ENCODE measurements at places on chromosomes 7 and 10.

DNA sequence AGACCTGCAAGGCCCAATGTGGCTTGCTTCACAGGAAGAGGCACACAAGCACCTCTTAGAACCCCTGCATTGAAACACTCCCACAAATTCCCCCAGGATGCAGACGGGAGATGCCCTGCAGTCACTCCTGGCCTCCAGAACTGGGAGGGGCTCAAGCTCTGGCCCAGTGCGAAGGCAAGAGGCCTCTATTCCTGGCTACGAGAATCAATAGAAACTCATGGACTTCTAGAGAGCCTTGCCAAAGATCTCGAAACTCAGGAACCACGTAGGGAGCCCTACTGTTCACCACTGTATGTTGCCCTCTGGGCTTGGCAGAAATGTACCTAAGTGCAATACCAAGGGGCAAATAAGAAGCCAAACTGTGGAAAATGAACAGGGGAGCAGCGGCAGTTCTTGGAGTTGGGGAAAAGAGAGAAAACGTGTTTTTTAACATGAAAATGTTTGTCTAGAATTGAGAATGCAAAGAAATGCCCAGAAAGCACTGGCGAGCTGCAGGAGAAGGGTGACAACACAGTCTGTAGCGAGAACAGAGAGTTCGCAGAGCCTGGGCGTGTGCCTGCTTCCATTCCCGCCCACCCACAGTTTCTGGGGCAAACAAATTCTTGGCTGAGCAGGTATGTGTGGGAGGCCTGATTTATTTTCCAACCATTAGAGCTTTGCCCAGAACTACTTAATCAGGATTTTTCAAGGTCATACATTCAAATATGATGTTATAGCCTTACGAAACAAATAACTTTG is 260.5 kb upstream of the KLF14 start:
- no peak for DNase-seq

- no peak for DNase-seq
Observed at GRCh38 chr10:88064608-88065382, 201.4 kb downstream of the PTEN start.

GRCh38 chr10:74787457-74787856 is 38.9 kb upstream of the KAT6B start:
- no peak for DNase-seq

DNA sequence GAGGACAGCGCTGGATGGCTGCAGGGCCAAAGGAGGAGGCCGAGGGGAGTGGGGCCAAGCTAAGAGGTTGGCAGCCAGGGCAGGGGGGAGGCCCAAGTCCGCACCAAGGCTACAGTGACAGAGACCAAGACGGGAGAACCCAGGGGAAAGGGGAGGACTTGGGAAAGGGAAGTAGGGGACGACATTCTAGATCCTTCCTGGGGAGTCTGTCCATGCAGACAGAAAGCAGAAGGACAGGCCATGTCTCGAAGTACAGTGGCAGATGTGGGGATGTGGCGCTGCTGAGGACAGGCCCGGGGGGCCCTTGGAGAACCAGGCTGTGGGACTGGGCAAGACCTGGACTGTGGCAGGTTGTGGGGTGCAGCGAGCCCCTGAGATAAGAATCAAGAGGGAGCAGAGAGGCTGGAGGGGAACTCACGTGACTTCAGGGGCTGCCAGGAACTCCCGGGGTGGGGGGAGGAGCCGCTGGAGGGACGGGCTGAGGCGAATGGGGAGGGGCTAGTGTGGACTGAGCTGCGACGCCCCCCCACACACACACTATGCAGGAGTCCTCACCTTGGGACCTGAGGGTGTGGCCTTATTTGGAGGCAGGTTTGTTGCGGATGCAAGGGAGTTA is 68.5 kb upstream of the TNRC18 start:
- no peak for DNase-seq

- no peak for DNase-seq
Observed at GRCh38 chr7:274266-274665, 15.7 kb upstream of the FOXL3 start.

DNA sequence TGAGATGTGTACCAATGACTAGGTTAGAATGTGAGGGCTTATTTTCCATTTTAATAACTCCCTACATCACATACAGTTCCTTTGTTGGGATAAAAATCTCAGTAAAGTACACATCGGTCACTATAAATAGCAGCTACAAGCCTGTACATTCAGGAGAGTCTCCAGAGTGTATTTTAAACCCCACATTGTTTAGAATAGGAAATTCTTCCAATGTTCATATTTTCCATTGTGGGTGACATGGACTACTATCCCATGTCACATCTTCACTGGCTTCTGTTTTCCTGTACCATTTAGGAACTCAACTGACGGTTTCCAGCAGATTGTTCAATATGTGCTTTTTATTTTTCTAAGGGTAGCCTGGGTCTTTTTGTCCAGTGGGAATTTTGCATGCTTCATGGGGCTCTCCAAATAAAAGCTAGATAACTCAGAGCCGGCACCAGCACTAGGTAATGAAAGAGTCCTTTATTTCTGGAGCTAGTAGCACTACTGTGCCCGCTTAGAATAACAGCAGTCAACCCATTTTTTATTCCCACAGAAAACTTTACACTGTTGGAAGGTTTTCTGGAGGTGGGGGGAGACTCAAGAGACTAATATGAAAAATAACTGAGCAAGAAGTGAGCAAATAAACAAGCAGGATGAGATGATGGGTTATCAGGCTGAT is 100.5 kb downstream of the CALD1 start:
- DNase-seq = no peak

DNA sequence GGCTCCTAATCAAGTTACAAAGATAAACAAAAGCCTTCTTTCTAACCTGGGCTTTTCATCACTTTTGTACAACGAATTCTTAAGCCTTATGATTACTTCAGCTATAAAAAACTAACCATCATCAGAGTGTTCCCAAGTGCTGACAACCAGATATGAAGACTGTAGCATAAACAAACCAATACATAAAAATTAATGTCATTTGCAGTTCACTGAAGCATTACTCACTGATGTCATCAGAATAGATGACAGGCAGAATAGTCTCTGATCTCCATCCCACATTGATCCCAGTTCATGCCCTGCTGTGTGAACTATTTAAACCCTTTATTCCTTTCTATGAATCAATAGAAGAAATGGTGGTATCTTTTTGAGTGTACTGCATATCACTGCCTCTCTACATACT is 84.4 kb downstream of the DNAJC1 start:
- no peak for DNase-seq

DNA sequence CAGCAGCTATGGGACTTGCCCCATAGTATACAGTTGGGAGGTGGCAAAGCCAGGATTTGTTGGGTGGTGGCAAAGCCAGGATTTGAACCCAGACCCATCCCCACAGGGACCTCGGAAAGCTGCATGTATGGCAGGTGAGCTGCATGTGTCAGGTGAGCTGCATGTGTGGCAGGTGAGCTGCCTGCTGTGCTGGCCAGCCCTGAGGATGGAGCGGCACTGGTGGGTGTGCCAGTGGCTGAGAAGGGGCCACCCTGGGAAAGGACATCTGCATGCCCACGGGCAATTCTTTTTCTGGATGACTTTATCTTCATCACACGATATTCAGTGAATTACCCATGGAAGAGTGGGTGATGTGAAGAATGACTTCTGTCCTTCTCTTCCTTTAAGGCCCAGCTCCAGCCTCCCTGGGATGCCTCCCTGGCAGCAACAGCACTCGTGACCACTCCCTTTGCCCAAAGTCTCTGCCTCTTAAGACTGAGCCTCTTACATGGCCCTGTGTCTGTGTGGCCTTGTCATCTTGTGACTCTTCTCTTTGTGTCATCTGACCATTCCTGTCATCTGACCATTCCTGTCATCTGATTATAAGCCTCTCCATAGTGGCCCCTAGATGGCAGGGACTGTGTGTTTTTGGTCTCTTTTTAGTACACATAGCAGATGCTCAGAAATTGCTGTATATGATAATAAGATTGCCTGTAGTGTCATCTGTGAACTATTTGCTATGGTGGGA is 25.0 kb downstream of the CLEC2L start:
- DNase-seq = no peak

DNA sequence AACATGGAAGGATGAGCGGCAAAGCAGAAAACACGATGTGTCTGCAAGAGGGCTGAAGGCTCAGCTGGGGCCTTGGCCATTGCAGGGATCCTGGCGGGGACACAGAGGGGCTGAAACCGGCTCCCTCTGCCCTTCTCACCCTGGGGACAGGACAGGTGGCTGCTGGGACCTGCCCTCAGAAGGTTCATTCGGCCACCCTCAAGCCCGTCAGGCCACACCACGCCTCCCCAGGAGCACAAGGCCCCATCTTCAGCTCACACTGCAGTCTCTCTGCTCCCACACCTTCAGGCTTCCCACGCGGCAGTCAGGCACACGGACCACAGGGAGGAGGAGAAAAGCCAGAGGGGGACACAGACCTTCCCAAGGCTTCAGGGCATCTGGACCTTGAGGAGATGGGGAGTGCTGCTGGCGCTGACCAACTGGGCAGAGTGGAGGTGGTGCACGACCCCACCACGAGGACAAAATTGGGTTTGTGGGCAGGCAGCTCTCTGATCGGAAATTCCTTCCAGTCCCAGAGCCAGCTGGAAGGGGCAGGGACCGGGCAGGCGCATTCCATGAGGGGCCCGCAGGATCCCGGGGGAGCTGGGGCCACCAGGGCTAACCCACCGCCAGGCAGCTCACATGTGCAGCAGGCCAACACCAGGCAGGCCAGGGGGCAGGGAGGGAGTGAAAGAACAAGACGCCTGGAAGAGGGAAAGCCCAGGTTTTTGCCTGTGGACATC is 104.0 kb downstream of the MAD1L1 start:
- no peak for DNase-seq

DNA sequence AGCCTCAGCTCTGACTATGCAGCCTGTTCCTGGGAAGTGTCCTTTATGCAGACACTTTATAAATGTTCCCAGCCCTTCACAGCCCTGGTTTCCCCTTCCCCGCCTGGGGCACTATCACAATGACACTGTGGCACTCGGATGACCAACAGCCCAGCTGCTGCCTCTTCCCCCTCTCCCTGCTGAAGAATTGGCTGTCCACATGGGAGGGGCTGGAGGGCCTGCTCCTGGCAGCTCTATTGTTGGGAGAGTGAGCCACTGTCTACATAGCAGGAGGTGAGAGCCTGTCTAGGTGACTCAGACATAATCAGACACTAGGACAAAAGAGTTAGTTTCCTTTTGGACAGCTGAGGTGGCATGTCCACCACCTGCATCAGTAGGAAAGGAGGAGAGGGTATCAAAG is 437.5 kb downstream of the PLXNA4 start:
- no peak for DNase-seq

DNA sequence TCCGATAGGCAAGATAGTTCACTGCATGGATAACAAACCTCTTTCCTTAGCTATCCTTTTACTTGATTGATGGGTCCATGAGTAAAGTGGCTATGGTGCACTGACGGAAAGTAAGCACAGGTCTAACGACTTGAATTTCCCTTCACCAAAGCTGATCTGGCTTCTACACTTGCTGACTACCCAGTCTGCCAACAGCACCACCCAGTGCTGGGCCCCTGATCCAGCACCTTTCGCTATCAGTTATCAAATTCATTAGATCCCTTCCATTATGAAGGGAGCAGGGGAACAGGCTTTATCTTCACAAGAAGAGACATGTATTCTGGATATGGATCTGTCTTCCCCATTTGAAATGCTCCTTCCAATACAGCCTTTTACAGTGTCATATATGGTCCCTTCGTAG is 855.9 kb downstream of the GRID1 start:
- no peak for DNase-seq

- no peak for DNase-seq
Observed at GRCh38 chr7:51244885-51245284, 71.7 kb downstream of the COBL start.

DNA sequence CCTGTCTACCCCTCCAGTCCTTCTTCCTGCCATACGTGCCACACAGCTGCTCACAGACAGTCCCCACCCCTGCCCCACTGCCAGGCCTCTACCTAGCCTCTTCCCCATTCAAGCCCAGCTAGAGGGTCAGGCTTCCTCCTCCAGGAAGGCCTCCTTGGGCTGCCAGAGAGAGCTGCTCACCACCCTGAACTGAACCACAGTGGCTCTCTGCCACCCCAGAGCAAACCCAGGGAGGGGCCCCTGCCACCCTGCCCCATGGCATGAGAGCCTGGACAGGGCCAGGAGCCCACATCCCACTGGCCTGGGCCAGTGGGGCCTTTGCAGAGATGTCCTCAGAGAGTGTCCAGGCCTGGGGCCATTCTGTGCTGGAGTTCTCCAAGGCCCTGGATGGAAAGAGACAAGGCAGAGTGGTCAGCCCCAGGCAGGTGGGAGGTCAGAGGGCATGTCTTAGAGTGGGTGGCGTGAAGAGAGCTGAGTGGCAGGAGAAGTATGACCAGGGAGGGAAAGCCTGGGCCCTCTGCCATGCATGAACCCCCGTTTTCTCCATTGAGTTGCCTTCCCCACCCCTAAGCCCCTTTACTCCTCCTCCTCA is 40.4 kb downstream of the TMEM270 start:
- DNase-seq = no peak

DNA sequence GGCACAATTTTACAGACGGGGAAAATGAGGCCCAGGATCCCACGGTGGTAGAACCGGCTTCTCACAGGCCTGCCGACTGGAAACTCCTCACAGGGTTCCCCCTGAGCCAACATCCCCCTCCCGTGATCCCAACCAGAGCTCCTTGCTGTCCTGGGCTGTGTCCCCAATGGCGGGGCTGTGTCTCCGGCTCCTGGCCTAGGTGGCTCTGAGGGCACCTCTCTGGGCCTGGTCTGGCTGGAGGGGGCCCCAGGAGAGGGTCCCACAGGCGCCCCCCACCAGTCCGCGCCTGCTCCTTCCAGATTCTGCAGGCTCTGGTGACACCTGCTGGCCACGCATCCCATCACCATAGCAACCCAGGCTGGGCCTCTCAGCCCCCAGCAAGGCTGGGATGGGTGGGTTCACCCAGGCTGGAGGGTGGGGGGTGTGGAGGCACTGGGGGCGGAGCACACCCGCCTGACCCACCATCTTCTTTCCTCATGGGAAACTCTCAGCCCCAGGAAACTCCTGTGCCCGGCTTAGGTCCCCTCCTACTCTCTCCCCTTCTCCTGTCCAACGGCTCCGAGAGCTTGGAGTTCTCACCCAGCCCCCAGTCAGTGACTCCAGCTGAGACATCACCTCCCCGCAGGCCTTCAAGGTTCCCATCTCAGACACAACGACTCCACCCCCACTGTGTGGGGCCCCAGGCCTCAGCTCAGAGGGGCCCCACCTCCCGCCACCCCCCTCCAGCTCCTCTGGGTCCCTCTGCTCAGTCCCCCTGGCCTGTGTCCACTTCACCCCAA is 27.1 kb upstream of the TNRC18 start:
- no peak for DNase-seq

DNA sequence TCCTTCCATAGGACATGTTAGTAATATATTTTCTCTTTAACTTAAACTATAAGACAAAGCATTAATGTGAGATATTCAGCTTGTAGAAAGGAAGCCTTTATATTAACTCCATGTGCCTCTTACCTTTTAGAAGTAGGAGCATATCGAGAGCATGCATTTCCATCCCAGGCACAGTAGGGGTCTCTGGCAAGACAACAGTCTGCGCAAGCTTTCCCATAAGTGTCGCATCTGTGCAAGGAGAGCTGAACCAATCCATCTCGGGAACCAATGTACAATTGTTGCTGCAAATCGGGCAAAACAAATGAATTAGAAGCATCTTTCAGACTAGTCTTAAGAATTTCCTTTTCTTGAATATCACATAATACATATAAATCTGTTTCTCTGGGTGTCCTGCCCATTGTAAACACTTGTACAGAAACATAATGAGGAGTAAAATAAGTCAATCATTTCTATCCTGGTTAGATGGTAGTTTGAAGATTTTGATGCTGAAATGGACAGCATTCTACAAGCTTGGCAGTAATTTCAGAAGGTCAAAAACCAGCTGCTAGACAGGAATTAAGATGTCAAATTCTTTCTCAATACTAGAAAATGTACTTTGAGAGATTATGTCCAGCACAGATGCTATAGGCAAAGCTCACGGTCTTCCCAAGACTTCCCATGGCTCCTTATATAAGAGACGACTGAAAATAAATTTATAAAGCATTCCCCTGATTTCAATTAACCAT is 171.8 kb downstream of the SEMA3D start:
- DNase-seq = no peak
